Activated naive CD4-positive, alpha-beta T cell treated with anti-CD3 and anti-CD28 coated beads, Interleukin-2, amount 50 U/mL, for 16 hours (primary cell): ENCODE measurements at places on chromosomes 13 and 19.
A peak's percentile ranks its signal among the peaks of the same experiment; 100 is the strongest.

GRCh38 chr19:34145741-34146202 lies 26.5 kb upstream of the LSM14A start:
- peak; percentile 46 for DNase-seq

GRCh38 chr19:34256835-34257558 lies 2.6 kb downstream of the GARRE1 start:
- DNase-seq, result no peak

GRCh38 chr13:97302611-97303010 lies 80.5 kb downstream of the MBNL2 start:
- DNase-seq, result no peak

- no peak for DNase-seq
Observed at GRCh38 chr13:56718791-56719190, 421.9 kb upstream of the PRR20A start.

DNA sequence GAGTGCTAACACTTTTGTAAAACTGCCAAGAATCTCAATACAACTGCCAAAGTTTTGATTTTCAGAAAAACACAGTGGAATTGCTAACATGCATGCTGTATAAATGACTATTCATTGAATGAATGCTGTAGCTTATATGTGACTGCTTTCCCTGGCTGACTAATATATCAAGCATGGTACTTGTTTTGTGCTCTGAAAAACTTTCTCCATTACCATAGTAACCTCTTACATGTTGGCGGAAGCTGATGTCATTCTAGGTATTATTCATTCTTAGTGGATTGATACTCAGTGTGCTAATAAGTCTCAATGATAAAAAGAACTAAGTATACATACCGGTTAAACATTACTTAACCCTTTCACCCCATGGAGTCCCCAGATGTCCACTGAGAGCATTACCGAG lies 166.1 kb upstream of the MYO16 start:
- DNase-seq, result no peak

DNA sequence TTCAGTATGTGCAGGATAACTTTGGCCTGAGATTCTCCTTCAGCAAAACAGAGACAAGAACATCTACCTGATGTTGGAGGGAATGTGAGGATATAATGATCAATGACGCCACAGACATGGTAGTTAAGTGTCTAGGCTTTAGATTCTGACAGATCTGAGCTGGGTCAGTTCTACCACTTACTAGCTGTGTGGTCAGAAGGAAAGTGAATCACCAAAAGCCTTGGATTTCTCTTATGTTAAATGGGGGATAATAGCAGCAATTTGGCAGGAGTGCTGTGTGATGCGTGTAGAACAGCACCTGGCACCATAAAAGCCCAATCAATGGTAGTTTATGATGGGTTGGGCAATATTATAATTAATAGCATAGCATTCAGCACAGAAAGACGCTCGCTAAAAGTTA lies 41.7 kb downstream of the RXFP2 start:
- DNase-seq, result no peak

- DNase-seq, result no peak
Observed at GRCh38 chr13:32059511-32059984, 28.0 kb downstream of the FRY start.

- no peak for DNase-seq
Observed at GRCh38 chr13:89115307-89115706, 1444.1 kb downstream of the SLITRK5 start.

- no peak for DNase-seq
Observed at GRCh38 chr19:903266-903797, 9.7 kb downstream of the R3HDM4 start.
